ENCODE measurements at places on chromosomes 12 and 14.
A peak's percentile ranks its signal among the peaks of the same experiment; 100 is the strongest.

DNA sequence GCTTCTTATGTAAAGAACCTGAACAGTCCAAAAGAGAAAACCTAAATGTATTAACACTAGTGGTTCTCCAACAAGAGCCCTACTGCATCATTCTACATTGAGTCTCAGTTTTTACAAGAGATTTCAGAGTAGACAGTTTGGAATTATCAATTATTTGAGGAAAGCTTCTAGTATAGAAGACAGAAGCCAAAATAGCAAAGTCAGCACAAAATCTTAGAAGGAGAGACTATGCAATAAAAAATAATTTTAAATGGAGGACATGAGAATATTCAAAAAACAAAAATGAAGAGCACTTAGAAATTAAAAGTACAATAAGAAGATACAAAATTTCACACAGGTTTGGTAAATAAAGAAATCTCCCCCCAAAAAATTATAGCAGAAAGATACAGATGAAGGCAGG lies 406.3 kb upstream of the USP15 start:
- no peak for DNase-seq

DNA sequence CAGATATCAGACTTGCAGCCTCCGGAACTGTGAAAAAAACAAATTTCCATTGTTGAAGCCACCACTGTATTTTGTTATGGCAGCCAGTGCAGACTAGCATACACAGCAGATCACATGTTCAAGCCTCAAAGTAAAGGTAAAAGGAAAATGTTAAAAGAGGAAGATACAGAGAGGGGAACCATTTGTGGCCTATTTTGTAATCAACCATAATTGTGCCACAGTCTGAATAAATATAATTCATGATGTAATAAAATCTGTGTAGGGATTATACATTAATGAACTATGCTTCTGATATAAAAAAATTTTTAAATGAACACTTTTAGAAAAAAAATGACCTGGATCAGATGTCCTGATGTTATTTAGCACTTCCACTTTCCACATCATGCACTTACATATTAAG lies 79.6 kb downstream of the SLC16A7 start:
- no peak for DNase-seq

GRCh38 chr12:93192878-93193277 lies 184.8 kb upstream of the NUDT4 start:
- DNase-seq = no peak

- DNase-seq = no peak
These were observed 929 bp upstream of the UBE2N start for GRCh38 chr12:93442411-93443340.

DNA sequence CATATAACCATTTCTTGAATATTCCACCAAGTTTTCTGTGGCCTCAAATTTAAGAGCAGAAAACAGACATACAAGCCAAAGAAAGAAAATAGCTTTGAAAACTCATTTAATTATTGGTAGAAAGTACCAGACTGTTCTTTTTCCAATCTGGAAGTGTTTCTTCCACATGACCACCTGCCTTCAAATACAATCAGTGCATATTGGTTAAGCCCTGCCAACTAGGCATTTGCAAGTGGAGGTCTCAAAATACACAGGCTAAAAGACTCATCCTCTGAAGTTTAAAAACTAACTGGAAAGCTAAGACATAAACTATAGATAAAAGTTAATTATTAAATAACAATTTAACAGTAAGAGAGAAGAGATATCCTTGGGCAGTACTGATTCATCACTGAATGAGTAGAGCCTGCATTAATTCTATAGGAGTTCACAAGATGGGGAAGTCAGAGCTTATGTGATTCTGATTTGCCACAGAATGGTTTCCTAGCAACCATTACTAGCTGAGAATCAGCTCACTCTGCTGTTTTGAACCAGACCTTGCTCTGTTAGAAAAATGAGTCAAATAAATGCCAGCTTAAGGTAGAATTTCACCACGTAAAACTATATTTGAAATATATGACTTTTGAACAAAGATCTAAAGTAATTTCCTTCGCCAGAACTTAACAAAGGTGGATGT lies 433.8 kb downstream of the FUT8 start:
- DNase-seq = no peak

GRCh38 chr14:94424371-94424770 lies 28.2 kb downstream of the SERPINA11 start:
- no peak for DNase-seq

- DNase-seq = peak; percentile 60
These were observed 1.2 kb upstream of the BMAL2 start for GRCh38 chr12:27331291-27331926.

GRCh38 chr14:76015668-76016067 lies 30.1 kb downstream of the IFT43 start:
- no peak for DNase-seq

GRCh38 chr12:56079723-56080555 lies at the start of gene ERBB3:
ERBB3 (plus strand) TSS chr12:56080165; CDS start chr12:56080301, 136 bp downstream.
- DNase-seq = peak; percentile 67

GRCh38 chr14:105180592-105181548 lies at the start of gene NUDT14:
NUDT14 (minus strand) TSS chr14:105181312; CDS start chr14:105181209, 103 bp downstream.
- peak; percentile 94 for DNase-seq

DNA sequence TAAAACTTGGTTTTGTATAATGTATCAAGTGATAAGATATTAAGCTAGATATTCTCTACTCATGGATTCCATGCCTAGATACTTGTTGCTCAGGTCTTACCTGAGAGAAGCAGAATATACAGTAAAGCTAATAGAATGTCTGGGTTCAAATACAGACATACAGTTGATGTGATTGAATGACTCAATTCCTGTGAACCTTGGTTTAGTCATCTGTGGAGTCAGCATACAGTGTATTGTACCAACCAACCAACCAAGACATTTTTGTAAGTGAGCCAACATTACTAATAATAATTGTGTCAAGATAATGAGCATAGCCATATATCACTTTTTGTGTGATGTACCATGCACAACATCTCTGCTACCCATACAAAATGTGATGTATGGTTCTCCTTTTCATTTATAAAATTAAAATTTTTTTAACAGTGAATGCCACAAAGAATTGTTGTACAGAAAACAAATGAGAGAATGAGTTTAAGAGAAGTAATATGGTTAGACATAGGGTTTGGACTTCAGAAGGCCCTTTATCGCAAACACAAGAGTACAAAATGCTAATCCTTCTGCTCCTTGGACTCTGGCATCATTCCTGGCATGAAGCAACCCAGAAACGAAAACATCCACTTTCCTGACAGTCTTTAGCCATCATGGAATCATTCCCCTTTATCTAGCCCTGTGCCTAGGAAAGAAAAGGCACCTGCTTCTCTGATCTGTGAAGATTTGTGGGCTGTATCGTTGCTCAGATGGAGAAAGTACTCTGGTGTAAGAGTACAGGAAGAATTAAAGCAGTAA lies 977.2 kb upstream of the USP15 start:
- no peak for DNase-seq

- no peak for DNase-seq
These were observed 58.0 kb upstream of the ELK3 start for GRCh38 chr12:96136161-96136560.

DNA sequence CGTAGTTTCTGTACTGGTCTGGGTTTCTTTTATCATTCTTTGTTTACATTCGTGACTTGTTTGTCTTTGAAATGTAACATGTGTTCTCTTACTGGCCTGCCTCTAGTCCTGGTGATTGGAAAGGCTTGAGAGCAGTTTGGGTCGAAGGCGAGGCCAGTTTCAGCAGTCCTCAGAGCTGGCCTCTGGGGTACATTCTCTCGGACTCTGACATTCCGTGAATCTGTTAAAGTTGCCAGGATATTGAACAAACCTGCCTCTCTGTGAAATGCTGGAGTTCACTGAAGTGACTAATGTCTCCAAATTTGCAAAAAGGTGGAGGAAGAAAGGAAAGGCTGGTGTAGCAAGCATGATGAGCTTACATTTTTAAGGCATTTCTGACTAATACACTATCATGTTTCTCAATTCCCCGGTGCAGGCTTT lies 1.5 kb downstream of the PLEKHA5 start:
- no peak for DNase-seq

DNA sequence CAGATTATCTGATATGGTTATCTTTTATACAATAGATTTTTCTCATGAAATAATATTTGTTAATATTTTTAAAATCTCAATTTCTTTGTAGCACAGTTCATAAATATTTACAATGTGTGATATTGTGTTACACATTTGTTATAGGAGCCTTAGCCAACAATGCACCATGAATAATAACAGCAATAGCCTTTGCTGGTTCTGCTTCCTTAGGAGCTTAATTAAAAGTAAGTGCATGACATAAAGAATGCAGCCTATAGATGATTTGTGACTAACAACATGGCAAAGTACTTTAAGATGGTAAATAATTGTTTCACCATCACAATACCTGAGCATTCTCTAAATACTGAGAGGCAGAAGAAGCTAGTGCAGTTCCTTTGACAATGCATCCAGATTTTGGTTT lies 156.3 kb upstream of the RASSF8 start:
- DNase-seq = no peak

DNA sequence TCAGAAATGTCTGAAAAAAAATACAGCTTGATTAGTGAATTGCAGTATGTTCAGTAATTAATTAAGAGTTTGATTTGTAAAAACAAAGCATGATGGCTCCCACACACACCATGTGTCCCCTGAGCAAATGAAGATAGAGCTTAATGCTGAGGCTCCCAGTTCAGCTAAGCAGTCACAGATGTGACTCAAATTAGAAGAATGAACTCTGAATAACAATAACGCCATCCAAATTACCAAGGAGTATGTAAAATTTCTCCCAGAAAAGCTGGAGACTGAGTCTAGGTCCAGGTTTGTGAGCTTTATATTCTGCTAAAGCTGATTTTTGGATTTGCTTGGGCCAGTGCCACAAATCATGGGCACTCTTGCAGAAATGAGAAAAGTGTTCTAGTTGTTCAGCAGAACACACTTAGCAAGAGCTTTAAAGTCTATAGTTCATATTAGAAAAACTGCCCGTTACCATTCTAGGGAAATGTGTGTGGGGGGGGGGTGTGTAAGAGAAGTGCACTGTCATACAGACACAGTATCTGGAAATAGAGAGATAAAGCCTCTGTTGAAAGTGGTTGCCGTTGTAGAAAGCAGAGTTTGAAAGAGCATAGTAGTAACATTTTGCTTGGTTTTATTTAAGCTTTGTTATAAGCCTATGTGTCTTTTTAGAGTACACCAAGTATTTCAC lies 253.1 kb downstream of the BCAT1 start:
- no peak for DNase-seq

DNA sequence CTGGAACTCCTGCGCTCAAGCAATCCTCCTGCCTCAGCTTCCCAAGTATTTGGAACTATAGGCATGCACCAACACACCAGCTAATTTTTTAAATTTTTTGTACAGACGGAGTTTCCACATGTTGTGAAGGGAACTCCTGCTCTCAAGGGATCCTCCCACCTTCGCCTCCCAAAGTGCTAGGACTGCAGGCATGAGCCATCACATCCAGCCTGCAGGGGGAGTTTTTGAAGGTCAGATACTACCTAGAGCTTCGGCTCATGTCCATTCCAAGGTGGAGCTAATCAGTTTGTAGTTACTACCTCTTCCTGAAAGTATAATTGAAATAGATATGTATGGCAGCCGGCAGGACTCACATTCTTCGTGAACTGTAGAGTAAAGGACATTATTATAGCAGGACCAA lies 3.7 kb upstream of the TAS2R19 start:
- no peak for DNase-seq

- DNase-seq = no peak
These were observed 218.1 kb upstream of the SRRM4 start for GRCh38 chr12:118763234-118763633.

DNA sequence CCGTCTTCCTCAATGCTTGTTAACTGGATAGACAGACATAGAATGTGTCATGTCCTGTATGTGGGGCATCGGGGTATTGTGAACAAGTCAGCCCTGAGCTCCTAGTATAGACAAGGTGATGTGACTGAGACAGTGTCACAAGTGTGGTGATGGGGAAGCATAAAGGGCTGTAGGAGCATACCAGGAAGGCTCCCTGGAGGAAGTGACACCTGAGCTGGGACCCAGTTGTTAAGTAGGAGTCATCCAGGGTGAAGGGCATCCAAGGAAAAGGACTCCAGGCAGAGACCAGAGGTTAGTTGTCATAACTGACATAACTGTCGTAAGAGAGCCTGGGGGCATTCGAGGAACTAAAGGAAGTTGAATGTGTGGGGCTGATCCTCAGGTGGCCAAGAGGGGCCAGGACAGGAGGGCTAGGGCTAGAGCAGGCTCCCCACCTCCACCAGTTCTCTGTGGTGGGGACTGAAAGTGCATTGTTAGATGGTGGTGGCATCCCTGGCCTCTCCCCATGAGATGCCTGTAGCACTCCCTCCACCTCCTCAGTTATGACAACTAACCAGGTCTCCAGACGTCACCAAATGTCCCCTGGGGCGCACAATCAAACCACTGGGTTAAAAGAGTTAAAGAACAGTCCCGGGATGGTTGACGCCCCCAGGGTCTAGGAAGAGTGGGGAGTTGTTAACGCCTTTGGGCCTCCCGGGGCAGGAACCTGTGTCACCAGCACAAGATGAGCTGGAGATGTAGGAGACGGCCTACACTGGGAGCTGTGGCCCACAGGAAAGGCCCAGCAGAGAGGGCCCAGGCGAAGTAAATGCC lies 2.4 kb downstream of the FICD start:
- no peak for DNase-seq

GRCh38 chr14:96503306-96503679 lies 1.1 kb downstream of the PAPOLA start:
- DNase-seq = no peak

- DNase-seq = no peak
These were observed 73.8 kb downstream of the DNAI7 start for GRCh38 chr12:25121110-25121509.

DNA sequence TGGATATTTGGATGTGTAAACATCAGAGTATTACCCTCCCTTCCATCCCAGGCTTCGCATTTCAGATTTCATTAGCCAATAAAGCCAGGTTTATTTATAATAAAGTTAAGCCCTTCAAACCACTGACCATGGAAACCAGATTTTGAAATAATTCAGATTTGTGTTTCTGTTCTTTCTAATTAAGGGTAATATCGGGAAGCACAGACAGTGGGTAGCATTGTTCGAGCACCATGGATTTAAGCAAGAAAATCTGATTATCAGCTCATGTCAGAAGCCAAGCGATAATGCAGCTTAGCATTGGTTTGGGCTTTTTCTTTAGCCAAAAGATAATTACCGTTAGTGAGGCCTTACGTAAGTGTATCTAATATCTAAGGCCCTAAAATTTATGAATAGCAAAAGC lies 116.1 kb downstream of the C12orf42 start:
- no peak for DNase-seq

- no peak for DNase-seq
These were observed 8.9 kb upstream of the AMN start for GRCh38 chr14:102913341-102914211.

- peak; percentile 84 for DNase-seq
These were observed 1.4 kb upstream of the TRMT61A start for GRCh38 chr14:103527408-103528145.

DNA sequence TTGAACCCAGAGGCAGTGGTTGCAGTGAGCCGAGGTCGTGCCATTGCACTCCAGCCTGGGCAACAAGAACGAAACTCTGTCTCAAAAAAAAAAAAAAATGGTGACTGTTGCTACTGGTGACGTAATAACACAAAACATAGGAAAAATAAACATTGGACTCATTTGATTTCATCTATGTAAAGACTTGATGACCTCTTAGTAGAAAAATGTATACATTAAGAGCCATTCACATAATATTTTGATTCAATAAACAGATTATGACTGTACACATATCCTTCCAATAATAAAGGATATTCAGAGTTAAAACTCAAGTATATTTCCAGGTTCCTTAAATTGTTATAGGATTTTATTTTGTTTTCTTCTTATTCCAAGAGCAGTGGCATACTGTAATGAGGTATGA lies 65.7 kb upstream of the AEBP2 start:
- no peak for DNase-seq
